ENCODE measurements at places on chromosomes 5 and 9.

GRCh38 chr5:154608531-154609011 lies 130.5 kb upstream of the HAND1 start:
- no peak for DNase-seq

DNA sequence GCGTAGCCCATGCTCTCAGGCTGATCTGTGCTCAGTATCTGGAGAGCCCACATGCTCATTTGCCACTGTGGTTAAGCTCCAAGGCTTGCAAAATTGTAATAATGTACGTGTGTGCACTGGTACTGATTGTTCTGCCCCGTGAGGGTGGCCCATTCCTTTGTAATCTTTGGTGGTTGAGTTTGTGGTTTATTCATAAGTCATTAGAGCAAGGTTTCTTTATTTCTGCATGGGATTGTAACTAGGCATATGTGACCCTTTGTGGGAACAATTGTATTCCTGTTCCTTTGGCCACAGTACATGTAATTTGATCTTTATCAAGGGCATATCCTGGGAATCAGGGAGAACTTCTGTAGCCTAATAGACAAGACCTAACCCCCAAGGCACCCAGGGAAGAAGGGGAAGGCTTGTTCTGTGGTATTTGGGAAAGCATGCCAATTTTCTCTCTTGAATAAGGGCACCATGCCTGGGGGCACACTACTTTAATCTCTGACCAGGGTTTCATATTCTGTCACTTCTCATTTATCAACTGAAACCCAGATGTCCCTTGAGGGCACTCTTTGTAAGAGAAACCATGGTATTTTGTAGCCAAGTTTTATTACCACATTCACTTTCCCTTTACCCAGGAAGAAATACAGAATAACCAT lies 74.6 kb downstream of the NPR3 start:
- DNase-seq: no peak

DNA sequence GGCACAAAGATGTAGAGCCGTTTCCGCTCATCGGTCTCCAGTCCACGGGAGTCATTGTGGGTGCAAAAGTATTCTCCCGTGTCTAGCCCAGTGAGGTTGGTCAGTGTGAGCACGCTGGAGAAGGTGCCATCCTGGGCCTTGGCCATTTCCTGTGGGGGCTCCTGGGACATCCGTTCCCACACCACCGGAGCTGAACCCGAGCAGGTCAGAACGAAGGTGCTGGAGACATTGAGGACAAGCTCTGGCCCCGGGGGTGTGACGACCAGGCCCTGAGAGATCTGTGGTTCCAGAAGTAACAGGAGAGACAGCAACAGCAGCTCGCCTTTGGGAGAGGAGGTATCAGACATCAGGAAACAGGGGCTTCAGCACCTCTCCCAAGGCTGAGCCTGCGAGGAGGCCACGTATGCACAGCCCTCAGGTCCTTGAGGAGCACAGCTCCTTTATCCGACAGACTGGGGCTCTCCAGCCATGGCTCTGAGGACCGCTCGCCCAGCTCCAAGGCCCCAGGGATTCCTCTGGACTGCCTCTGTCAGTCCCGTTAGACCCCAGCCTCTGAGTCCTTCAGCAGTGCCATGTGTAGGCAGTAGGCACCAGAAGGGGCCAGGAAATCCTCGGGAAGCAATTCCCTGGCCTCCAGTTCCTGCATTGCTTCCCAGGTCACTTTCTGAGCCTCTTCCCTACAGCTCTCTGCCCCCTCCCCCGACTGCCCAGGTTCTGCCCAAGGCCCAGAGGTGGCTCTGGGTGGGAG lies 19.9 kb downstream of the PDGFRB start:
- no peak for DNase-seq

GRCh38 chr5:169591636-169592035 lies 8.1 kb downstream of the SPDL1 start:
- DNase-seq: no peak

- no peak for DNase-seq
These were observed 95.7 kb downstream of the LPAR1 start for GRCh38 chr9:110942522-110942921.

GRCh38 chr9:120348951-120349429 lies 231.0 kb downstream of the CDK5RAP2 start:
- no peak for DNase-seq

GRCh38 chr5:172841256-172841655 lies 7.2 kb downstream of the ERGIC1 start:
- no peak for DNase-seq

GRCh38 chr5:168874713-168875380 lies 295.7 kb upstream of the PANK3 start:
- DNase-seq: no peak

DNA sequence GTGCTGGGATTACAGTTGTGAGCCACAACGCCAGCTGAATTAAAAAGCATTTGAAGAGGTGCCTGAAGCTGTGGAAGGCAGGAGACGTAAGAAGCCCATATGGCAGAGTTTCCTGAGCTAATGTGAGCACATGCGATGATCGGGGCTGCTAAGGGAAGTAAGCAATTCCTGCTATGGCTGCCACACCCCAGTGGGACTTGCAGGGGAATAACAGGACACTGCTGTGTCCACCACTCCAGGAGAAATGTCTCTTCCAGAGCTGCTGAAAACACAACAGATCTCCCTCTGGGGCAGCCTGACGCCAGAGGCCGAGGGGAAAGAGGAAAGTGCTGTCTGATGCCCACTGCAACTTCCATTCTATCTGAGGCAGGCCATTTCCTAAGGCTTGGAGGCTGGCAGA lies 46.2 kb upstream of the ANKRD55 start:
- no peak for DNase-seq

DNA sequence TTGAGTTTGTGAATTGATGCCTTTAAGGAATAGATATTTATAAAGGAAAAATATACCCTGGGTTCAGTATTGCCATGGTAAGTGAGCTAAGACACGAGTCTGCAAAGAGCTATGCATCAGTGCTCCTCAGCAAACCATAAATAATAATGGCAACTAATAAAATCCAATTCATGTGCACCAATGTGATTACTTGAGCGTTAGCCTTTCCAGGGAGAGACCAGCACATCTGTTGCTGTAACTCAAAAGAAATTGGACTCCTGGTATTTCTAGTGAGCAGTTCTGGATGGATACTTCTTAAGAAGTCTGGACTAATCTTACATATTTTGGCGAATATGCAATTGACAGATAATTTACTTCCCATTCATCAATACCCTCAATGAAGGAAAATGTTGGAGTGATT lies 373.3 kb downstream of the ARHGEF28 start:
- no peak for DNase-seq

DNA sequence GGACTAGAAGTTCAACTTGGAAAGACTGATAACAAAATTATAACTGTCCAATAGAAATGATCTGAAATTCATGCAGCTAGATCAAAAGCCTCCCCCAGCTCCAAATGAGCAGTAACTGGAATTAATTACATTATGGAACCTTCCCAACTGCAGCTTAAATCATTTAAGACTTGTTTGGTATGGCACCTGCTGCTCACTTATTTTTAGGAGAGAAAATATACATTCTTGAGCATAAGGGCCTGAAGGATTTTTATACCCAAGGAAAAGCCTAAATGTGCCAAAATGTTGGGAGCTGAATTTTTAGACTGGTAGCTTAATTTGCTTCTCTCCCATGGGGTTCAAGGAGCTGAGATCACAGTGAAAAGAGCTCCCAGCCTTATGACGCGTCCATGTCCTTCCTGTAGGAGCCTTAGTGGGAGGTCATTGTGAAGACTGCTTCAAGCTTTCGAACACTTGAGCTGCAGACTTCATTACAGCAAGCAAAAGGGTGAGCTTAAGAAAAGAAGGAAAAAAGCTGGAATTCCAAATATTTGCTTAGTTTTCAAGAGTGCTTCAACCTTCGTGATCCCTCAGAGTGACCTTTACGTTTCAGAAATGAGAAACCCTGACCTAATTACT lies 276.0 kb downstream of the DMAC1 start:
- no peak for DNase-seq

DNA sequence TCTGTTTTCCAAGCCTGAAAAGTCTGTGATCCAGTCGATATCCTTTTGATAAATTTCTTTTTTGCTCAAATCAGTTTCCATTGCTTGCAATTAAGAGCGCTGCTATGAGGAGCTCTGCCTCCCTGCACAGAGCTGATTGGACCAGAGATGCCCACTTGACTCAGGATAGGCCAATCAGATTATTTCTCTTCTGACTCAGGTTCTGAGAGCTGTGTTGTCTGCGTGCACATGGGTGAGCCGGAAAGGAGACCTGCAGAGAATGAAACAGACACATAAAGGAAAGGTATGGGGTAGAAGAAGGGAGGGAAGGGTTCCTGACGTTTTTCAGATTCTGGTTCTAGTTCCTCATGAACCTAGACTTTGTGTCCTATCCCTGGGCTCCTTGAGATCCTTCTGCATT lies 15.8 kb upstream of the FABP6 start:
- no peak for DNase-seq

- DNase-seq: peak; percentile 63
These were observed 403 bp downstream of the NINJ1 start for GRCh38 chr9:93133681-93134014.

DNA sequence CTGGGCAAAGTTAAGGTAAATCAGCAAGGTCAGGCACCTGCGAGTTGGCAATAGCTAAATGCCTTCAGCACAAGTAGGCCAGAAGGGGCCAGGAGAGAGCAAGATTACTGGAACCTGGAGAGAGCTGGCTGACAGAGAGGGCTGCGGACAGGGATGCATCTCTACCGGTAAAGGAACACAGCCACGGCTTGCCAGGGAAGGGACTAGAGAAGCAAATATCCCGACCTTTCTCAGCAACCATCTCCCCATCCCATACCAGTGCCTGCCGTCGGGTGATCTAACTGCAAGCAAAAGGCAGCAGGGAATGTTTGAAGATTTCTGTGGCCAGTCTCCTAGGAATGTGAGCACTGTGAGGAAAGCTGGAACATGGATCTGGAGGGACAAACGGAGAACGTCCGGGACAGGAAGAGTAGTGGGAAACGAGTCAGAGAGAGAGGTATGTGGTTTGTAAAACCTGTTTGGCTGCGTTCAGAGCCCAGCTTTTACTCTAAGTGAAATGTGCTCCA lies 15.9 kb upstream of the ABLIM3 start:
- DNase-seq: no peak

DNA sequence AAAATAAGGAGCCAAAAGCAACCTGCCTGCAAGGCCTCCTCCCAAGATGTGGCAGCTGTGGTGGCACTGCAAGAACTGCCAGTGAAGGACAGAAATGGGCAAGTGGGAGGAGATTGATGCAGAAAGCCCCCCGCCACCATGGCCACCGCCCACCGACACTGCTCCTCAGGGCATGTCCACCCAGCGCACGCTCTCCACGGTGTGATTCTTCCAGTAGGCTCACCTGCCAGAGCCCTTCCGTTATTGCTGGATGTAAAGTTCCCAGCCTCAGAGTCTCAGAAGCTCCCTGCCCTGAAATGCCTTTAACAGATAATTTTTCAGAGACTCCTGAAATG lies 155.2 kb upstream of the PHYKPL start:
- DNase-seq: no peak

DNA sequence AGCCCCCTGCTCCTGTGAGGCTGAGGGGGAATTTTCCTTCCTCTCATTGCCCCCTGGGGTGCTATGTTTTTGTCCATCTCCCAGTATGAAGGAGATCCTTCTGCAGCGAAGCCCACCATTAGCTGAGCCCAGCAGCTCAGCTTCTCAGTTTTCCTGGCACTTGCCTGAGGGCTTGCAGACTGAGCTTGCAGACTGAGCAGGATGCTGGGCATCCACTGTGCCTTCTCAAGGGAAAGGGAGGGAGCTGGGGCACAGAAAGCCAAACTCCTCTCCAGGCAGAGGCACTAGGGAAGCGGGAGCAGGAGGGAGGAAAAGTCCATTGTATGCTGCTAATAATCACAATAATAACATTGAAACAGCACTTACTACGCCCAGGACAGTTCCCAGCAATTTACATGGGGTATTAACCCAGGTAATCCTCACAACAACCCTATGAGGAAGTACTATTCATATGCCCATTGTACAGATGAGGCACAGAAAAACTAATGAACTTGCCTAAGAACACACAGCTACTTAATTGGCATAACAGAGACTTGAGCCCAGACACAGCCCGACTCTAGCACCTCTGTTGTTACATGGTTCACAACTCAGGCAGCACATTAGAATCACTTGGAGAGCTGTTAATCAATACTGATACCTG lies 86.9 kb upstream of the SSBP2 start:
- DNase-seq: no peak

- no peak for DNase-seq
These were observed 131.6 kb downstream of the GOLPH3 start for GRCh38 chr5:32042551-32042961.

- no peak for DNase-seq
These were observed 103.3 kb downstream of the CWC27 start for GRCh38 chr5:64872044-64872443.

DNA sequence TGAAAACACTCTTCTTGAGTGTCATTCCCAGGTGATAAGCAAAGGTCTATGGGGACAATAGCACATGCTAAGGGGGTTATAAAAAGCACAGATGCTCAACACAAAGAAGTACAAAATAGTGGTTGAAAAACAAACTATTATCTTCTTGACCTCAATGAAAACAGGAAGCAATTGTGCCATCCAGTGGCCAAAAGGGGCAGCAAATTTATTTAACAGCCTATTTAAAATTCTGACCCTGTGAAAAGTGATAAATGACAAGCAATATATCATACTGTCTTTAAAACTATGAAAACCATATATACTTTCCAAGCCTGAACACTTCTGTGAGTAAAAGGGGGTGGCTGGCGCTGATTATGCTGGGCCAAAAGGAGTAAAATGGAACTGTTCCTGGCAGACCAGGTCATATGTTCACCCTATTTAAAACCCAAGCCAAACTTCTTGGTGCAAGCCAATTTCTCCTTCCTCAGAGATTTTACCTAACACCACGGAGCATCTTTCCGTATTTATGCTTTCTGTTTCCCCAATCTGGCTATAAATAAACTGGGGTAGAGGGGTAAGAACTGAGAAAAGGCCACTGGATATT lies 29.7 kb downstream of the TEX10 start:
- no peak for DNase-seq

DNA sequence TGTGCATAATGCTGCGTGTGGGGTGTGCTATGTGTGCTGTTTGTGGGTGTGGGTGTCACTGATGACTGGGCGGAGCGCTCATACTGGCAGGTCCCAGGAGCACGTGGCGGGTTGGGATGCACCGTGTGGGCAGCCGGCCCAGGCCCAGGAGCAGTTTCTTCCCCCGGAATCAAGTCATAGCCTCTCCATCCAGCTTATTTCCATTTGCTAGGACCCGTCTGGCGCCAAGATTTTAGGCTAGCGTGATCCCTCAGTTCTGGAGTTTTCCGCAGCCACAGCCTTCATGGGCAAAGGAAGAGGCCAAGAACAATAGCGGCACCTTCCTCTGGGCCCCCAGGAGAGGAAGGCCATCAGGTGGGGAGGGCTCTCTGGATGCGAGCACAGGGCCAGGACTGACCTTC lies 43.3 kb upstream of the NEURL1B start:
- no peak for DNase-seq

- DNase-seq: no peak
These were observed 10.4 kb downstream of the ENHO start for GRCh38 chr9:34512131-34513078.

- DNase-seq: no peak
These were observed 260.9 kb upstream of the TUT7 start for GRCh38 chr9:86614871-86615849.

DNA sequence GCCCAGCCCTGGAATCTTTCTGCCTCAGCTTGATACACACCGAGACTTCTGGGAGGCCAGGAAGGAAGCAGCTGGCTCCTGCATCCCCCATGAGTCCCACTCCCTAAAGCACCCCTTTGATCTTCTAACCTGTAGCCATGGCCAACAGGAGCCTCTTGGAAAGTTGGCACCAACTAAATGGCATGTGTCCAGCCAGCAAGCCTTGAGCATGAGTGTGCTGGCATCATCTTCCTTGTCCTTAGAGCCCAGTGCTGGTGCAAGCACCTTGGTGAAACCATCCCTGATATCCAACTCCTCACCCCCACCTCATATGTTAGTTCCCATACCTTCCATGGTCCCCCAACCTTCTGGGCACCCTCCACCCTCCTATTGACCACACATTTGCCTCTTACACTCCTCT lies 130.4 kb downstream of the CRB2 start:
- no peak for DNase-seq

Data from GF-D8 (cell line).